ENCODE measurements at places on chromosomes 6 and 20. TPM values are rescaled to one million over a fixed set of nuclear protein-coding genes. Genes with fewer than 3 reads are reported as not detected.

TAGAP gene
- 1.3 TPM for polyA plus RNA-seq

DNA sequence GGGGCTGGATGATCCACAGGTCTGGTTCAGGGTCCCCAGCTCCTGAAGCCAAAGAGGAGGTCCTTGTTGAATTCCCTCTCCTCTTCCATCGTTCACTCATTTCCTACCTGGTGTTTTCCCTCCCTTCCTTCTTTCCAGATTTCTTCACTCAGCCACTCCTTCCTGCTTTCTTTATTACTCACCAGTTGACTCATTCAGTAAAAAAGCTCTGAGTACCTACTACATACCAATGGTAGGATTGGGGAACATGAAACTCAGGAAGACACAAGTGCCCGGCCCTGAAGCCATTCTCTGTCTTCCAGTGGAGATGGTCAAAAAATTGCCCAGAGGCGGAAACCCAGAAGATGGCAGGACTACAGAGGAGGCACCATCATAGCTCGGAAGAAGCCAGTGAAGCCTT is 11.9 kb upstream of the NSFL1C start:
- no peak for DNase-seq

OR2H1 gene
- polyA plus RNA-seq, result not detected

DNA sequence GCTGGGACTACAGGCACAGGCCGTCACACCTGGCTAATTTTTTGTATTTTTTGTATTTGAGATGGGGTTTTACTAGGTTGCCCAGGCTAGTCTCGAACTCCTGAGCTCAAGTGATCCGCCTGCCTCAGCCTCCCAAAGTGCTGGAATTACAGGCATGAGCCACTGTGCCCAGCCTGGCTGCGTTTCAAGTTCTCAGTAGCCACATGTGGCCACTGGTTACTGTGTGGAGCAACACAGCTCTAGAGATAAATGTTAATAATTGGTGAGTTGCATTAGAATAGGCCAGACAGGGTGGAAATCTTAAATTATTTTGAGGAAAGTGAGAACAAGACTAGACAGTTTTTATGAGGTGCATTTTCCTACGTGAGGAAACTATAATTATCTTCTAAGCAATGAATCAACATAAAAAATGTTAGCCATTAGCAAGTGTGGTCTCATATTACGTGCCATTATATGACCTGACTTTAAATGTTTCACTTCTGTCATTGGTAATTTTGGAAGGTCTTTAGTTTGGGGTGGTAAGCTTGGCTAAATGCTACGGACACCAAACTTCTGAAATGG is 129.6 kb downstream of the PLEKHG1 start:
- no peak for DNase-seq

FAXC gene
- polyA plus RNA-seq, result 10.5 TPM

GRCh38 chr20:42366626-42367025 is 748.4 kb upstream of the CHD6 start:
- DNase-seq, result no peak

PPP1R16B gene
- polyA plus RNA-seq, result 7.0 TPM

SRMS gene
- polyA plus RNA-seq, result 0.27 TPM

- no peak for DNase-seq
Observed at GRCh38 chr6:42224222-42225028, 6.8 kb upstream of the MRPS10 start.

- no peak for DNase-seq
Observed at GRCh38 chr20:24207803-24208300, 219.3 kb upstream of the GGTLC1 start.

DNA sequence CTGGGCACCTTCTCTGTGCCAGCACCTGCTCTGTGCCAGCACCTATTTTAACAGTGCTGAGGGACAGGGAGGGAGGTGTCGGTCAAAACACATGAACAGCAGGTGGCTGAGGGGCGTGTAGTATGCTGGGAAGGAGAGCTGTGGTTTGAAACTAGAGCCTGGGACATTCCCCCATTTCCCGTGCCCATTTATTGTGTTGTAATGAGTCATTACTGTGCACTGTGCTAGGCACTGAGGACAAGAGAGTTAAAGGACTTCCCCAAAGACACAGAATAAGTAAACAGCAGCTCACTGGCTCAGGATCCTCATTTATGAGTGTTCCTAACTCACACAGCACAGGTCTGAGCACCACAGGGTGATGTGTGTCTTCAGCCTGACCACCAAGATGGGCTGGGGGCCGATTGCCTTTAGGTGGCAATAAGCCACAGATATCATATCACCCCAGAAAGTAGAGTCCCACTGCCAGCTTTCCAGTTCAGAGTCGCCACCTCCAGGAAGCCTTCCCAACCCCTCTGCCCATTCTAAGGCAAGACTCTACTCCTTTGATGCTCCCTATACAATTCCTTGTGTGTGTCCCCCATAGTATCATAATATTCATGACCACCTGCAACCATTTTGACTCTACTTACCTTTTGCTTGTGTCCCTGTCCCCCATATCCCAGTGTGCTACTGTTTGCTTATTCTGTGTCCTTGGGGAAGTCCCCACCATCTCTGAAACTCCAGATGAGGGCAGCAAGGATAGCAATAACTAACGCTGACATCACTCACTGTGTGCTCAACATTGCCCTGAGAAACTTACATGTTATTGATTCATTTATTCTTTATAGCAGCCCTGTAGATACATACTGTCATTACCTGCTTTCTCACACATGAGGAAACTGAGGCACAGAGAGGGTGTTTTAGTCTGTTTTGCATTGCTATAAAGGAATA is 87.3 kb downstream of the TOX2 start:
- no peak for DNase-seq

DNA sequence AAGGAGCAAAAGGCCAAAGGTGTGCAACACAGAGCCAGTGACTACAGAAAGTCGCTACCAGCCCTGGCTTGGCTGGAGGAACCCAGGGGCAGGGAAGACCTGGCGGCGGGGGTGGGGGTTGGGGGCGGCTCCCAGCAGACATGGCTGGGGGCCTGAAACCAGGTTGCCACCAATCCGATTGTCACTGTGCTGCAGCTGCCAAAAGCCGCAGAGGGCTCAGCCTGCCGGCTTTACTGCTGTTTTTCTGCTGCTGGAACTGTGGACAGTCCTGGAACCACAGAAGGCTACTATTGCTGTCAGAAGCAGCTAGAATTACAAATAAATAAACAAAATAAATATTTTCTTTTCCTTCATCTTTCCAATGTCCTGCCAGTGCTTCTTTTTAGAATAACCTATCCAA is 25.7 kb upstream of the OGFRL1 start:
- DNase-seq, result no peak

CGA gene
- not detected for polyA plus RNA-seq

DNA sequence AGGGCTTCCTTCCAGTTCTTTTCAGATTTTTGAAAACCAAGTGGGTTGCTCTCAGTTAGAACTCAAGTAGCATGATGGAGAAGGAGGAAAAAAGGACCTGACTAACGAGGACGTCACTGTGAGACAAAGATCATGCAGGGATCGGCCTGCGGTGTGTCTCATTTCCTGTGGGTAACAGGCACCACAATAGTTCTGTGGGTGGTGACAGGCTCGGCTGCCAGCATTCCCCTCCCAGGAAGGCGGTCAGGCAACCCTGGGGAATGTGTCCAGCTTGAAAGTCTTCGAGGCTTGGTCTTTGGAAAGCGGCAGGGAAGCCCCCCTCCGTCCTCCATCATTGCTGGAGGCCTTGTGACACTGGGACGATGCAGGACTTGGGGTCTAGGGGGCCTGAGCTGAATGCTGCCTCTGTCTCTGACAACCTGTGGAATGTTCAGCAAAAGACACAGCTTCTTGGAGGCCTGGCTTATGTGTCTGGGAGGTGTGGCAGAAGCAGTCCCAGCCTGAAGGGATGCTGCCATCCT is 121.0 kb downstream of the BCAS1 start:
- no peak for DNase-seq

DNA sequence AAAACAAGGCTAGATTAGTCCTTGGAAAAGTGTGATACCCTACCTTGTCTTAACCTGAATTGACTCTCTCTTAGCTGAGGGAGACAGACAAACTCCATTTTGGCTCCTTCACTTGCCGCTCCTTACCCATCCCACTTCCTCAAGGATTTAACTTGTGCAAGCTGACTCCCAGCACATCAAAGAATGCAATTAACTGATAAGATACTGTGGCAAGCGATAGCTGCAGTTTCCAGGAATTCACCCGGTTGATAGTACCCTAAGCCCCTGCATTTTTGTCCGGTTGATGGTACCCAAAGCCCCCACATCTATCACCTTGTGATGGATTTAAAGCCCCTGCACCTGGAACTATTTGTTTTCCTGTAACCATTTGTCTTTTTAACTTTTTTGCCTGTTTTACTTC is 1.9 kb upstream of the SERINC3 start:
- no peak for DNase-seq

SNAI1 gene
- 9.8 TPM for polyA plus RNA-seq

GRCh38 chr6:148465011-148465335 is 122.3 kb downstream of the SASH1 start:
- DNase-seq, result no peak

HLA-DRA gene
- polyA plus RNA-seq, result 79.3 TPM

CNKSR3 gene
- 29.5 TPM for polyA plus RNA-seq

SLC17A3 gene
- polyA plus RNA-seq, result 0.19 TPM

GRCh38 chr6:168456907-168457652 is 16.1 kb downstream of the SMOC2 start:
- no peak for DNase-seq

- no peak for DNase-seq
Observed at GRCh38 chr6:5411414-5411813, 150.1 kb downstream of the FARS2 start.

- DNase-seq, result no peak
Observed at GRCh38 chr20:45975686-45976085, 3.7 kb upstream of the ZNF335 start.

- DNase-seq, result no peak
Observed at GRCh38 chr6:124795643-124796463, 166.4 kb upstream of the RNF217 start.

DNA sequence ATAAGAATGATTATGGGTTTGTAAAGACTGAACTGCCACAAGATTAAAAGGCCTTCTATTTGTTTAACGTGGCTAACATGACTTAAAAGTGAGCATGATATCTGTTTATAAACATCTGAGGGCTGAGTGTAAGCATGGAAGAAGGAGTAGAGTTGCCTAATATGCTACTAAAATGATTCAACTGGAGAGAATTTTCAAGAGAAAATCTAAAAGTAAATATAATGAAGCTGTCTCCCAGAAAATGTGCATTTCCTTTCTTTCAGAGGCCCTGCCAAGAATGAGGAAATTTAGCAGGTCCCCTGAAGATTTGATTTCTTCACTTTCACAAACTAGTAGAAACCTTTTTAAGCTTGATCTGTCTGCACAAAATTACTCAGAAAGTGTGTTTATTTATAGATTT is 4.2 kb upstream of the EYA4 start:
- DNase-seq, result no peak

DNA sequence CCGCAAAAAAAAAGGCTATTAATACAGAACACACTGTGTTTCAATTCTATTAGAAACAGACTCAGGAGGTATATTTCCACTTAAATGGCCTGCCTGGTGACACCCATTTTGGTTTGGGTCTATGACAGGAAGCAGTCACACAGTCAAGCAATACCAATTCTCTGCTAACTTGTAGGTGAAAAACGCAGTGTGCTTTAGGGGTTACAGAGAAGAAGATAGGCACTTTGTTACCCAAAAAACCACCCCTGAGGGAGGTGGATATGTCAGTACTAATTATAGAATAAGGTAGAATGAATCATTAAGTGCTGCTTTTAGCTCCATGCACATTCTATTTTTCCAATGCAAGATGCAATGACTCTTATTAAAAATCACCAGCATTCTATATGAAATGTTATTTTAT is 53.8 kb downstream of the DNAAF9 start:
- DNase-seq, result no peak

LAMA2 gene
- 54.6 TPM for polyA plus RNA-seq

ELOVL2 gene
- 6.9 TPM for polyA plus RNA-seq

All from right lung (tissue), 10 donors.